ENCODE measurements at places on chromosomes 2 and 18. TPM values are rescaled to one million over a fixed set of nuclear protein-coding genes. Genes with fewer than 3 reads are reported as not detected.

Gene ENOSF1
- 23.9 TPM for total RNA-seq

Gene RIT2
- total RNA-seq = not detected

Gene GPR55
- not detected for total RNA-seq

Gene EML6
- 0.59 TPM for total RNA-seq

Gene ZFAND2B
- 20.3 TPM for total RNA-seq

Gene KRTCAP3
- not detected for total RNA-seq

Gene ARHGAP28
- 1.4 TPM for total RNA-seq

Gene ASNSD1
- total RNA-seq = 33.0 TPM

Gene EMILIN2
- 23.4 TPM for total RNA-seq

Gene TCF4
- total RNA-seq = 62.8 TPM

Gene TMSB10
- total RNA-seq = 450 TPM

Gene CCDC178
- total RNA-seq = 0.55 TPM

Gene C2orf80
- total RNA-seq = not detected

Gene METTL8
- 8.2 TPM for total RNA-seq

Gene TUBB8B
- total RNA-seq = not detected

Gene RGPD5
- total RNA-seq = 21.0 TPM

Gene G6PC2
- total RNA-seq = not detected

Gene RAPGEF4
- total RNA-seq = 16.6 TPM

Gene SKA1
- total RNA-seq = 0.20 TPM

Gene CCDC102B
- total RNA-seq = 4.9 TPM

Gene RNF144A
- total RNA-seq = 15.6 TPM
